Activated CD4-positive, CD25-positive, alpha-beta regulatory T cell treated with anti-CD3 and anti-CD28 coated beads, Interleukin-2, amount 50 U/mL, for 72 hours (primary cell): ENCODE measurements at places on chromosomes 16 and 17.

- DNase-seq: no peak
Observed at GRCh38 chr16:22340945-22341344, 33.5 kb downstream of the CDR2 start.

GRCh38 chr17:36827081-36827480 lies 110.2 kb upstream of the LHX1 start:
- no peak for DNase-seq

GRCh38 chr16:78926723-78927210 lies 673.8 kb downstream of the MAF start:
- DNase-seq: no peak

DNA sequence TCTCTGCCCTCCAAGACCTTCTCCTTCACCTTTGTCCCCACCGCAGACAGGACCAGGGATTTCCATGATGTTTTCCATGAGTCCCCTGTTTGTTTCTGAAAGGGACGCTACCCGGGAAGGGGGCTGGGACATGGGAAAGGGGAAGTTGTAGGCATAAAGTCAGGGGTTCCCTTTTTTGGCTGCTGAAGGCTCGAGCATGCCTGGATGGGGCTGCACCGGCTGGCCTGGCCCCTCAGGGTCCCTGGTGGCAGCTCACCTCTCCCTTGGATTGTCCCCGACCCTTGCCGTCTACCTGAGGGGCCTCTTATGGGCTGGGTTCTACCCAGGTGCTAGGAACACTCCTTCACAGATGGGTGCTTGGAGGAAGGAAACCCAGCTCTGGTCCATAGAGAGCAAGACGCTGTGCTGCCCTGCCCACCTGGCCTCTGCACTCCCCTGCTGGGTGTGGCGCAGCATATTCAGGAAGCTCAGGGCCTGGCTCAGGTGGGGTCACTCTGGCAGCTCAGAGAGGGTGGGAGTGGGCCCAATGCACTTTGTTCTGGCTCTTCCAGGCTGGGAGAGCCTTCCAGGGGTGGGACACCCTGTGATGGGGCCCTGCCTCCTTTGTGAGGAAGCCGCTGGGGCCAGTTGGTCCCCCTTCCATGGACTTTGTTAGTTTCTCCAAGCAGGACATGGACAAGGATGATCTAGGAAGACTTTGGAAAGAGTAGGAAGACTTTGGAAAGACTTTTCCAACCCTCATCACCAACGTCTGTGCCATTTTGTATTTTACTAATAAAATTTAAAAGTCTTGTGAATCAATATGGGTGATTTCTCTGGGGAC lies 12.2 kb downstream of the CX3CL1 start:
- no peak for DNase-seq
